ENCODE measurements at places on chromosomes 16 and 17.

GRCh38 chr17:20989991-20990855, 52.6 kb downstream of the USP22 start:
- DNase-seq: no peak

GRCh38 chr16:20740007-20740883, 1.4 kb downstream of the THUMPD1 start:
- no peak for DNase-seq

- no peak for DNase-seq
These were observed 44.2 kb downstream of the LYRM9 start for GRCh38 chr17:27848931-27849330.

DNA sequence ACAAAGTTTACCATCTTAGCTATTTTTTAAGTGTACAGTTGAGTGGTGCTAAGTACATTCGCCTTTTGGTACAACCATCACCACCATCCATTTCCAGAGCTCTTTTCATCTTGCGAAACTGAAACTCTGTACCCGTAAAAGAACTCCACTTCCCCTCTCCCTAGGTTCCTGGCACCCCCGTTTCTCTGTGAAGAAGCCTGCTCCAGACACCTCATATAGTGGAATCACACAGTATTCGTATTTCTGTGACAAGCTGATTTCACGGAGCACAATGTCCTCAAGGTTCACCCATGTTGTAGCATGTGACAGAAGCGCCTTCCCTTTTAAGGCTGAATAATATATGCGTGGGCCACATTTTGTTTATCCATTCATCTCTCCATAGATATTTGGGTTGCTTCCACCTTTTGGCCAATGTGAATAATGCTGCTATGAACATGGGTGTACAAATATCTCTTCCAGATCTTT, 54.2 kb upstream of the MAP3K14 start:
- no peak for DNase-seq

DNA sequence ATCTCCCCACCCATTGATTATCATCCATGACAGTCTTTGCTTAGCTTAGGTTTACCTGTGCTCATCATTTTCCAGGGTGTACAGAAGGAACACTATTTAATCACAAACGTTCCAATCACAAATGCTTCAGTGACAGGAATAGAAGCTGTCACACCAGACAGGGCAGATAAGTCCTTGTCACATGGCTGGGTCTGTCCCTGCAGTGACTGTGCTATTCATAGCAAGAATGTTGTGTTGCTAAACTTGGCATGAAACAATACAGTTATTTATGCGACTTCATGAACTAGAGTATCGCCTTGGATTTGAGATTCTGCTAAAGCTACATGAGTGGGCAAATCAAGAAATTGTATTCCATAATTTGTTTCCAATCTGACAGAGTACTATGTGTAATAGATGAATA, 108.4 kb downstream of the CDH13 start:
- no peak for DNase-seq

GRCh38 chr17:8186446-8186786, 3.6 kb downstream of the BORCS6 start:
- no peak for DNase-seq

DNA sequence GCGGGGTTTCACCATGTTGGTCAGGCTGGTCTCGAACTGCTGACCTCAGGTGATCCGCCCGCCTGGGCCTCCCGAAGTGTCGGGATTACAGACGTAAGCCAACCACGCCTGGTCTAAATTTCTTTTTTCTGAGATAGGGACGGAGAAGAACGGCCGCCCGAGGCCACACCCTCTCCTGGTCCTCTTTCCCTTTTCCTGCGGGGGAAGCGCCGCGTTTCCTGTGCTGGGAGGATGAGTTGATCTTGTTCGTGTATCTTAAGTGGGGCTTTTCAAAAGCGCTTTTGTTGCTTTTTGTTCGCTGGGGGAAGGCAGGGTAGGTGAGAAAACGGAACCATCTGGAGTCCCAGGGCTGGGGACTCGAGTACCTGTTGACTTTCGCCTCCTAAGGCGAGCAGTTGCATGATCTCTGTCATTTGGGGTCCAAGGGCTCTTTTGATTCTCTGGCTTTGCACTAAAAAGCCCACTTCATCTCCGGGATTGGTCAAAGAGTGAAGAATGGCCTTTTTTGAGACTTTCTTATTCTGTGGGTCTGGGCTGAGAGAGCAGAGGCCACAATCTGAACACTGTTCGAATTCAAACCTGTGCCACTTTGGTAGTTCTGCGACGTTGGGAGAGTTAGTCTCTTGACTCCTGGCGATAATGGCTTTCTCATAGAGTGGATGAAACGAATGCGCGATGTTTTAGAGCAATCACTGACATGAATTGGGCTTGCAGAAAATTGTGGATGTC, 1.3 kb downstream of the FUS start:
- DNase-seq: no peak

DNA sequence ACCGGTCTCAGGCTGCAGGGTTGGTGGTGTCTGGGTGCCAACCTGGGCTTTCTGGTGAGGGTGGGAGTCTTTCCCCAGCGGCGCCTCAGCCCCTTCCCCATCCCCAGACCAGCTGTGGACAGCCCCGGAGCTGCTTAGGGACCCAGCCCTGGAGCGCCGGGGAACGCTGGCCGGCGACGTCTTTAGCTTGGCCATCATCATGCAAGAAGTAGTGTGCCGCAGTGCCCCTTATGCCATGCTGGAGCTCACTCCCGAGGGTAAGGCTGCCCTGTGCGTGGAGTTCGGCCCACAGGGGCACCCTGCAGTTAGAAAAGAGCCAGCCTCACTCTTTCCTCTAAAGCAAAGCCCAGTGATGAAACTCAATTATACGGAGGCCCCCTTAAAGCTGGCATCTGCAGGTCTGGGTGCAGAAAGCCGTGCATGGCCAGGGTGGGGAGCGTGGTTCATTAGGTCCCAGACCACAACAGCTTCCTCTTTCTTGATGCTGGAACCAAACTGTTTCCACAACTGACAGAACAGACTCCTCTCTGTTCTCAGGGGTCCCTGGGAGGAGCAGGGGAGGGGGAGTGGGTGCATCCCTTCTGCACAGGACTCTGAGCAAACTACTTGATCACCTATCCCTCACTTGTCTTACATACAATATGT, 10.7 kb downstream of the GUCY2D start:
- DNase-seq: no peak
